NCI-H1105 (cell line): ENCODE measurements at places on chromosomes 2 and 18.

DNA sequence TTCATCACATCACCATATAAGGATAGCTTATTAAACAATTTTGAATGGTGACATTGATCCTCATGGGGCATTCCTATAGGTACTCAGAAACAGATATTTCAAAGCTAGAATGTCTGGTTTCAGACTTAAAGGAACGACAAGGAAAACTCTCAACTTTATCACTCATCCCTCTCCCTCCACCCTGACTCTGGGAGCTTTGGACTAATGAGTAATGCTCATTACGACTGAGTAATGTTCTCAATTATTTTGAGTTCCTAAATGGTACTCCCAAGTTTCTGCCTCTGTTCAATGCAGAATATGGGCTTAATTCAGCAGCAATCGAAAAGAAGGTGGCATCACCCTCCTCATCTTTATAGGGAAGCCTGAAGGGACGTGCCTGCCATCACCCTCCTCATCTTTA, 43.4 kb downstream of the RFX8 start:
- DNase-seq, result no peak

DNA sequence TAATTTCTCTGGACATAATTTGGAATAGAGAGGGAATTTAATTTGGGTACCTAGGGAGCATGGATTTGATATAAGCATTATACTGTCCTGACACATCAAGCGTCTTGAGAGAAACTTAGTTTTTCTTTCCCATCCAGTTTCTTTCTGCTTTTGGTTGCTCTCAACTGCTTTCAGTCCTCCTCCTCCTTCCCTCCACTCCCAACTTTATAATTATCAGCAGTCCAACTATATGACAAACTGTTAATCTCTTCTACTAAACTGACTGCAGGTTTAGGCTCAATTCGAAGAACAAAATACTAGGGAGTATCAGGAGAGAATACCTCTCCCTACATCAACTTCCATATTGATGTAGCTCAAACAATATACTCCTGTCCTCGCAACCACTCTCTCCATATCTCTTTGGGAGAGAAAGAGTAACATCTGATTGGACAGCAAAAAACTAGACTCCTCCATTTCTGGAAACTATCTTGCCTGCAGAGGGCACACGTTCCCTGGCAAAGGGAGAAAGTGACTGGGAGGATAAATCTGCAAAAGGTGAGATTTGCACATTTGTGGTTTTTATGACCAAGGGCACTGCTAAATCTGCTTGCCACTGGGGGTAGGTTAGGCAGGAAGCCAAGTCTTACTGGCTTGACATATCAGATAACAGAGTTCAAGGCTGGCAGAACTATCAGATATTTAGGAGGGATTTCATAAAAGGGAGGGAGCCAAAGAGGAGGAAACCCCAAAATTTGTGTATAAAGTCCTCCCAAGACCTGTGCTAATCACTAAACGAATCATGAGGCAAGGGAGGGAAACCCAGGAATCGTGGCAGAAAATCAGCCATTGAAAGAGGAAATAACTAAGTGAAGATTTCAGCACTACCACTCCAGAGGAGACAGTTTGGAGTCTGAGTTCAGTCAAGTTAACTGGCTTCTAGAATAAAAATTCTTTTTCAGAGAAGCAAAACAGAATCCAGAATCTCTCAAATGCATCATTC, 40.0 kb downstream of the ICA1L start:
- no peak for DNase-seq

GRCh38 chr18:11666176-11666575, 22.9 kb upstream of the GNAL start:
- no peak for DNase-seq

- no peak for DNase-seq
Measured at GRCh38 chr18:32048507-32049091, 30.0 kb downstream of the RNF125 start.
